Stimulated activated CD4-positive, alpha-beta T cell treated with anti-CD3 and anti-CD28 coated beads, Interleukin-15, amount 100 ng/mL, for 24 hours (primary cell): ENCODE measurements at places on chromosomes 7 and 10.
A peak's percentile ranks its signal among the peaks of the same experiment; 100 is the strongest.

- DNase-seq: no peak
Measured at GRCh38 chr10:20922451-20922850, 25.3 kb upstream of the NEBL start.

GRCh38 chr7:42070068-42070467, 166.9 kb downstream of the GLI3 start:
- DNase-seq: no peak

GRCh38 chr10:126235091-126235978, 152.9 kb downstream of the ADAM12 start:
- no peak for DNase-seq

GRCh38 chr10:6916601-6917000, 336.5 kb upstream of the PRKCQ start:
- DNase-seq: no peak

GRCh38 chr10:75720157-75720556, 288.7 kb downstream of the LRMDA start:
- DNase-seq: no peak

GRCh38 chr7:121795736-121796135, 77.2 kb upstream of the PTPRZ1 start:
- DNase-seq: no peak

DNA sequence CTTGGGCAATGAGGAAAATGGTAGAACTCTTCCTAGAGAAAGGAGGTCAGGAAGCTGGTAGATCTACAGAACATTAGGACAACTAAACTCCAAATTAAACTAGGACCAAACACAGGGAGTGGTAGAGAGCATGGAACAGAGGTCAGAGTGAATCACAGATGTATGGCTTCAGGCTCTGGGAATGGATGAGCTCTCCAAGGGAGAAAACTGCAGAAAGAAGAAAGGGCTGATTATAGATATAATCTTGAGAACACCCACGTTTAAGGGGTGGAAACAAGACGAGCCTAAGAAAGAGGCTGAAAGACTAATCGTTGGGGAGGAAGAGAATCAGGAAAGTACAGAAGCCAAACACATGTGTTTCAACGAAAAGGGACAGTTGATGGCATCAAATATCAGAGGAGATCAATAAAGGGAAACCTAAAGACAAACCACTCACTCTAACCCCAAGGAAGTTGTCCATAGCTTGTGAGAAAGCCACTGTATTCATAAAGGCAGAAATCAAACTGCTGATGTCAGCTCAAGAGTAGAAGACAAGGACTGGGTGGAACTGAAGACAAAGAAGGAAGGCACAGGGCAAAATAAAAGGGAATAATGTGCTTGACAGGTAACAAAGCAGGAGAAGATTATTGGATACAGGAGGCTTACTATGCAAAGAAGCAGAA, 41.4 kb downstream of the NUDCD3 start:
- no peak for DNase-seq

DNA sequence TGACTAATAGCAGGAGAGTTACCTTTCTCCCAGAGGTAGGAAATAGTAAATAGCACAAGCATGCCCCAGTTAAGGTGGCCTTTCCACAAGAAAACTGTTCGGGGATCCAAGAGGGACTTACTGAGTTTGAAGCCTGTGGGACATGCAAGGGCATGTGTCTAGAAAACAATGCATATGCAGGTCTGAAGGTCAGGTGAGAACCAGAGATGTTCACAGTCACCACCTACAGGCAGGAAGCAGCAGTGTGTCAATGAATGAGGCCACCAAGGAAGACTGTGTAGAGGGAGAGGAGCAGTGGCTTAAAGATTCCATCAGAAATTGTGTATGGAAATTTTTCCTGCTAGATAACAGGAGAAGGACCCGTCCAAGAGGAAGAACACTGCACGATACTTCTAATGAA, 66.0 kb downstream of the CALD1 start:
- DNase-seq: no peak

- no peak for DNase-seq
Measured at GRCh38 chr7:37009125-37009675, 284.9 kb upstream of the AOAH start.

DNA sequence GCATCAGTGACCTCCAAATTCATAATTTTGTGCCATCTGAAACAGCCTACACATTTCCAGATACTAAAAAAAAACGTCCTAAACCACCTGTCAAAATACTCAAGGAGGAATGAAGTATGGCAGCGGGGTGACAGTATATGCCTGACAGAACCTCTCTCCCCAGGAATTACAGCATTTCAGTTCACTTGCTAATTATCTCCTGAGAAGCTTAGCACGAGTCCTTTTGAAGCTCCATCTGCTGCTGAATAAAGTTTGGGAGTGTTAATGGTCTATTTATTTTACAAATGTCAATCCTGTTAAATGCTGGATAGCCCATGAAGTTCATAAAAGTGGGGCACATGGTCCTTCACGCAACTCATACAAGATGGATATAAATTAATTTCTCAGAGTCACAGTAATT, 29.4 kb upstream of the ANLN start:
- DNase-seq: no peak

GRCh38 chr7:159098424-159098786, 46.3 kb downstream of the VIPR2 start:
- no peak for DNase-seq

- DNase-seq: no peak
Measured at GRCh38 chr7:25424113-25424512, 195.8 kb upstream of the NPVF start.

- no peak for DNase-seq
Measured at GRCh38 chr10:122882766-122883165, 3.4 kb upstream of the FAM24B start.

DNA sequence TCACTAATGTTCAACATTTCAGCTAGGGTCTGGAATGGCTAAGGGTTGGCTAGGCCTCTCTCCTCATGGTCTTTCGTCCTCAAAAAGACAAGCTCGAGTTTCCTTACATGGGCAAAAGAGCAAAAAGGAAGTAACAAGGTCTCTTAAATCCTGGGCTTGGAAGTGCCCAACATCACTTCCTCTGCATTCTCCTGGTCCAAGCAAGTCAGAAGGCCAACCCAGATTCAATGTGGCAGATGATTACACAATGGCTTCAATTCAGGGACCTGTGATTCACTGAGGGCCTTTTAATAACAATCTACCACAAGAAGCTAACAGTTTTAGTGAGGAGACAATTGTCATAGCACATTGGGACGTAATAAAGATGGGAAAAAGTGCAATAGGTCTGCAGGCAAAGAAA, 4.4 kb upstream of the NUP205 start:
- no peak for DNase-seq

DNA sequence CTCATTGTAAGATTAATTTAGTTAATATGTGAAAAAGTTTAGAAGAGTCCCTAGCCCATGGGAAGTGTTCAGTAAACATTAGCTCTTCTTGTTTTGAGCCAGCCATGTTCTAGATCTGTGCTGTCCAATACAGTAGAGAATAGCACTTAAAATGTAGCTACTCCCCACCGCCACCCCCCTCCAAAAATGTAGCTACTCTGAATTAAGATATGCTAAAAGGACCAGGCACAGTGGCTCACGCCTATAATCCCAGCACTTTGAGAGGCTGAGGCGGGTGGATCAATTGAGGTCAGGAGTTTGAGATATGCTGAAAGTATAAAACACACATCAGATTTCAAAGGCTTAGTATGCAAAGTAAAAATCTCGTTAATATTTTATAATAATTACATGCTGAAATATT, 47.3 kb upstream of the MXI1 start:
- DNase-seq: no peak

GRCh38 chr10:1766049-1766448, 28.7 kb upstream of the ADARB2 start:
- DNase-seq: no peak

DNA sequence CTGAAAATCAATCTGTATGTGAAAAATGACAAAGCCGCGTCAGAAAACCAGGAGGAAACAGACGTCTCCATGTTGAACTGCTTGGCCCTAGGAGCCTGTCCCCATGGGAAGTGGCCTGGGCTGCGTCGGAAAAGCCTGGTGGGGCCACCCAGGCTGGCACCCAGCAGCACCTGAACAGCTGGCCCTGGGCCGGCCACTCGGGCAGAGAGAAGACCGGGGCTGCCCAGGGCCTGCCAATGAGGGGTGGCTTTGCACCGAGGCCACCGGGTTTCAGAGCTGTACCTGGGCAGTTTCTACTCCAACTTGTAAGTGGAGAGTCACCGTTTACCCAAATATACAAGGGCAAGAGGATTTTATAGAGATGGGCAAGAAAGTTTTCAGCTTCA, 1.1 kb upstream of the FUOM start:
- no peak for DNase-seq

DNA sequence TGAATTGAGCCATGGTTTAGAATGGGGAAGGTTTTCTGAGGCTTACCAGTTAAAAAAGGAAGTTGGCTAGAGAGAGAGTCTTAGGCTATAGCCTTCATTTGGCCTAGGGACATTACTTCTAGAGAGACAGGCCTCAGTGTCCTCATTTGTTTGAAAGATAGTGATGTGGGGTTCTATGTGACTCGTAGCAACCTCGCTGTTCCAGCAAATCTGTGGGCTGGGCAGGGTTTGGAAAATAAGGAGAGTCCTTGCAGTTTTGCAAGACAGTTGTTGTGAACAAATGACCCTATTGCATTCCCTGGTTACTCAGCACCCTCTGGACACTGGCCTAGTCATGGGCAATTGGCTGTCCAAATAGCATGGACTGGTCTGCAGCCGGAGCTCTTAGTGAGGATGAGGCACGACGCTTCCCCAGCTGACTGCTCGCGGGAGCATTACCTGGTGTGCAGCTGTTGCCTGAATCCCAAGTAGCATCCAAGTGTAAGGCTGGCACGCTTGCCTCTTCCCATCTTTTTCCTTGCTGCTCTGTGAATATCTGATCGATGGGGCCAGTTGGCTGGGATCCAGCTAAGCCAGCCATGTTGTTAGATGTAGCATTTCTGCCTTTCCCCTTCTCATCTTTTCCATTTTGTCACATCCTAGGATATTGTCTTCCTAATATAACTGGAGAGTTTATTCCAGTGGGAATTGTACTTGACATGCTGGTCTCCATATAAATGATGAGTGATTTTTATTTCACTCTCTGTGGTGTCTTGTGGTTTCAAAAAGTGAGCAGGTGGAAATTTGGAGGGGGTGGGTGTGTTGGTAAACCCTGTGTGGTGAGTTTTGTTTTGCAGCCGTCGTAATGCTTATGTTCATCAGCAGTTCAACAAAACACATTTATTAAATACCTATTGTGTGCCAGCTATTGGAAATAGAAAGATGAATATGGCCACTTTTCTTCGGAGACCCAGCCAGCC, 99.8 kb downstream of the SND1 start:
- peak; percentile 5 for DNase-seq

- DNase-seq: no peak
Measured at GRCh38 chr7:130982160-130982638, 248.2 kb upstream of the KLF14 start.

DNA sequence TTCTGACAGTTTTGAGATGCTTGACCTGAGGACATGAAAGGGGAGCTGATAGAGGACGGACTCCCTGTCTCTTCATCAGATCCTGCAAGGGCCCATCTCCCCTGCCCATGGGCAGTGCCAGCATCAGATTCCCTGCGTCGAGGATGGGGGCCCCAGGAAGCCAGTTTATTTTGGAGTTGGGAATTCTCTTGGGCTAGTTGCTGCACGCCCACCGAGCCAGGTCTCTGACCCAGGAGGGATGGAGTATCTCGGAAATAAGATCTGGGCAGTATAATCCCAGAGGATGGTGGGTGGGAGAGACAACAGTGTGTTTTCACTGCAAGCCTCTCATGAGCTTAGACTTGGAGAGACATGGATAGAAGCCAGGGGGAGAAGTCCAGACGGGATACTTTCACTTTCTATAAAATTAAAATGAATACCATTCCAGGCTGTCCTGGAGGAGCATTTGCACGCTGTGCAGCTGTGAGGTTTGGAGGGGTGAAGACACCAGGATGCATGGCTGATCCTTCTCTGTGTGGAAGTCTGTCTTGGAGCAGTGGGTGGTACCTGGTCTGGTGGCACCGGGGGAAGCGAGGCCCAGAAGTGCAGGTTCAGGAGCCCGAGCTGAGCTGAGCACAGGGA, 25.8 kb downstream of the DOCK1 start:
- DNase-seq: no peak

DNA sequence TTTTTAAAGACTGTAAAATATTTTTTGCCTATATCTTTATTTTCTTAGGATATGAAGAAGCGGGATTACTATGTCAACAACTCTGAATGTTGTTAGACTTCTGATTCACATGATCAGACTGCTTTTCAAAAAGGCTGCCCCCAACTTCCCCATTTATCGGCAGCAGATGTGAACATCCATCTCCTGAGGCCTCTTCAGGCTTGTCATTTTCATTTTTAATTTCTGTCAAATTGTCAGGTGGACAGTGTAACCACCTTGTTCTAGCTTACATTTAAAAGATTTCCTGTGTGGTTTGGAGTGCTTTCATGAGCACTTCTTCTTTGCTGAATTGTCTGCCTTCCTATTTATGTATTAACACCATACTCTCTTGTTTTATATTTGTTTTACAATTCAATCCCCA, 78.8 kb upstream of the GSDME start:
- no peak for DNase-seq
